ENCODE measurements at places on chromosomes 2 and 18.

GRCh38 chr18:22473366-22473765 lies 55.7 kb upstream of the CTAGE1 start:
- no peak for DNase-seq

DNA sequence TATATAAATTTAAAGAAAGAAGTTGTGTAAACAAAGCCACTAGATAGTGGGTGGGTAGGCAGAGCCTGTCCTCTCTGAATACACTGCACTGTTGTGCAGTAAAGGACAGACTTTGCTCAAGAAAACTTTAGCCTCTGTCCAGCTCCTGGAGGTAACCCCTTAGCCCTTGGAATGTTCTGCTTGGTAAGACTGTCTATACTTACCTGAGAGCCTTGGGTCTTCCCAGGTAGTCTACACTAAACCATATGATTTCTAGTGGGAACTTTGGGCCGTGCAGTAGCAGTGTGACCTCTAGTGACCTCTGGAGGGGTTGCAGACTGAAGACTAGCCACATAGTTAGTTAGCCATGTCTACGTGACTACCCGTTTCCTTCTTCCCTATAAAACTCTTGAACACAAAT lies 678.3 kb upstream of the NRXN1 start:
- no peak for DNase-seq

DNA sequence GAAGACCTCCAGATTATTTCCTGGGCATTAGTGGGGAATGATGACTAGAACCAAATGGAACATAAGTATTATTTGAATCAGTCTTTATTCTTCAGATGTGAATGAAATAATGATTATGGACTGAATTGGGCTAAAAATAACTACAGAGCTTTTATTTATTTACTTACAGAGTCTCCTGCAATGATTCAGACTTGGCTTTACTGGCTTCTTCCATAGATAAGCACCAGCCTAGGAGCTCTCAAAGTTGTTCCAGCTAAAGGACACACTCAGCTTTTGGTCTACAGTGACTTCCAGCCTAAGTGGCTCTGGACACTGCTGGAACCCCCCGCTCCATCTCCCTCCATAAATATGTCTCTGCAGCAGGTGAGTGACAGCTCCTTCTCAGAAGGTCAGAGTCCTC lies 24.3 kb upstream of the ARHGAP25 start:
- DNase-seq = no peak

DNA sequence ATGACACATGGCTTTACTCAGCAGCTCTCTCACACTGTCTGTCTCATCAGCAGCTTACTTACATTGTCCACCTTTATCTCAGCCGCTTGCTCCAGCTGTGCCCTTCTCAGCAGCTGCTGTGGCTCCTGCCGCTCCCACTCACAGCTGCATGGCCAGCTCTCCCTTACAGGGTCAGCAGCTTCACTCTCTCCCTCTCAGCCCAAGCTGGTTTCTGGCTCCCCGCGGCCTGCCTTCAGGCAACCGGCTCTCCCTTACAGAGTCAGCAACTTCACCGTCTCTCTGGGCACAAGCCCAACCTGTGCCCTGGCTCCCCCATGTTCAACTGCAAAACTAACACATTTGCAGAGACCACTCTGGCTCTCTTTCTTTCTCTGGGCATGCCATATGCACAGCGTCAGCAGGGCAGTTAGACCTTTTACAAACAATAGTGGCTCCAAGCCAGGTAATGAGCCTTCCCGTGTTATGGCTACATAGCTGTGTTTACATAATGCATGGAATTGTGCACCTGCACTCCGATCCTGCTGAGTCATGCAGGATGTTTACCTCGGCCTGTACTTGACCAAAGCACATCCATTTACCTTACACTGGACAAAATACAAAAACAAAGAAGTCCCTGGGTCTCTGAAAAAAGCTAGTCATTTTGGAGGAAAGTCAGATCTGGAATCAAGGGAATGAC lies 167.3 kb downstream of the DOK6 start:
- DNase-seq = no peak

GRCh38 chr2:17719562-17720371 lies 33.8 kb downstream of the SMC6 start:
- DNase-seq = no peak

GRCh38 chr2:211835695-211836094 lies 702.9 kb downstream of the ERBB4 start:
- DNase-seq = no peak

- DNase-seq = no peak
Measured at GRCh38 chr2:126838716-126838985, 60.0 kb upstream of the TEX51 start.

GRCh38 chr2:42229949-42230348 lies 60.8 kb downstream of the EML4 start:
- no peak for DNase-seq

DNA sequence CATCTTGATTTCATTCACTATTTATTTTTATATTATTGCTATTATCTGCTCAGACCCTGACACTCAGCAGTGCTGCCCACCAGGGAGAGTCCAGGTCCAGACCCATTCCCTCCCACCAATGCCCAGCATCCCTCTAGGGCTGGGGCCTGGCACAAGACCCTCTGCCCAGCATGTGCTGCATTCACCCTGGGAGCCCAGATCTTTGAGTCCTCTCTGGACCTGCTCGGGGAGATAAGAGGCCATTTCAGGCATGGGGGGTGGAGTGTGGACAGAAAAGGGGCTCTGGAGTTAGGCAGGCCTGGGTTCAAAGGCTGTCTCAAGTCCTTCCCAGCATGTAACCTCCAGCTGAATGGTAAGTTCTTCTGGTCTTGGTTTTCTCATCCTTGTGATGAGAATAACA lies 209.6 kb downstream of the CYP26B1 start:
- no peak for DNase-seq

DNA sequence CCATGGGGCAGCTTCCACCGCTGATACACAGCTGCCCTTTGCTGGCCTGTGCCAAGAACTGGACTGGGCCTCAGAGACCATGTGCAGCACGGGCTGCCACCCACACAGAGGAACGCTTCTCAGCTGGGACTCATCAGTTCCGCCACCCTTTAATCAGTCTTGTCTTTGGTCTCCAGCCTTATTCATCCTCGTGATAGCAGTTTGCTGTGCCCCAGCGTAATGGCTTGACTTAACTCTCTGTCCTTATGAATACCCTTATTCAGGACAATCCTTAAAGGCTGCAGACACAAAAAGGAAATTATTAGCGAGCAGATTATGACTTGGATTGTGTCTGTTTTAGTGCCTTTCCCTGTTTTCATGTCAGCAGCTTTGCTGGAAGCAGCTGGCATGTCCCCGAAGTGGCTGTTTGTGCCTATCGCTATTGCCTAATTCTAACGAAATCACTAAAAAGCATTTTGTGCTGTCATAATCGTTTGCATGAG lies 108.9 kb upstream of the DAPL1 start:
- DNase-seq = no peak

- no peak for DNase-seq
Measured at GRCh38 chr18:48219037-48219809, 190.0 kb downstream of the ZBTB7C start.

DNA sequence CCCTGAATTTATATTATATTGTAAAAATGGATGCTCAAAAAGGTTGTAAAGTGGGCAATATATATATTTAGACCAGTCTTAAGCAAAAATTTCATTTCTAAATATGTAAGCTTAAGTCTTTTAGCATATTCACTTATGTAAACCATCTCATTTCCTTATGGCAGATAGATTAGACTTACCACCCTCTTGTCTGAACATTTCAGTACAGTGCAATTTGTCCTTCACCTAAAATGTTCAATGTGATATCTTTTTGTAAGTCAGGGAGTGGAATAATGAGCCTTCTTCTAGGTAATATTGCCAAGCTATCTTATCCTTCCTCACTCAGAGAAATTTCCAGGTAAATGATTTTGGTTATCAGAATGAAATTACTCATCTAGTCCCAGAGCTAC lies 92.3 kb downstream of the KLF7 start:
- no peak for DNase-seq

DNA sequence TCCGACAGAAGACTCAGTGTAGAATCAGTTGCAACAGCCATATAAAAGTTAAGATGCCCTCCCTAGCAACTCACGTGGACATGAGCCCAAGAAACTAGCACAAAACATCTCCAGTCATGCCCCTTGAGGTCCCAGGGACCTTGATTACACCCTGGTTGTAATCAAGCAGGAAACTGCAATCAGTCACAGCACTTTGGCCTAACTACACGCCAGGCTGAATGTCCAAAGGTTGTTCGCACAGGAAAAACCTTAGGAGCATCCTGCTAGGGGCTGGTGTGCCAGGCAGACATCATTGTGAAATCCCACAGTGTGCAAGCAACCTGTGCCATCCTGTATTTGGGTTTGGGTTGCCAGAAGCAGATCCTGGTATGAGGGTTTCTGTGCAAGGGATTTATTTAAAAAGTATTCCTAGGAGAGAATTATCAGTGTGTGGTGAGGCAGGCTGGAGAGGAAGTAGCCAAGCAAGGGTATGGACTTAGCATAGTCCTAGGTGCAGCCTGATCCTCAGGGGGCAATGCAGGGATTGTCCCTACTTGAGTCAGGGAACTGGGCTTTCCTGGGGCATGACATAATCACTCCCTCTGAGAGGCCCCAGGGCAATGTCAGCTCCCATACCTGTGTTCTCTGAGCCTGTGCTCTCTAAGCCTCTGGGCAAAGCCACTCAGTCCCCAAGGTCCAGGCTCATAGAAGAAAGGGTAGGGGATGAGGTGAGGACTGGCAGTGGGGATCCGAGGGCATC lies 17.8 kb upstream of the SULT1C2 start:
- no peak for DNase-seq

- no peak for DNase-seq
Measured at GRCh38 chr18:55794288-55795052, 206.5 kb upstream of the TCF4 start.

- DNase-seq = no peak
Measured at GRCh38 chr2:240463274-240463865, 27.9 kb downstream of the GPC1 start.

GRCh38 chr2:48448274-48449061 lies 81.5 kb upstream of the STON1 start:
- DNase-seq = peak; percentile 28

DNA sequence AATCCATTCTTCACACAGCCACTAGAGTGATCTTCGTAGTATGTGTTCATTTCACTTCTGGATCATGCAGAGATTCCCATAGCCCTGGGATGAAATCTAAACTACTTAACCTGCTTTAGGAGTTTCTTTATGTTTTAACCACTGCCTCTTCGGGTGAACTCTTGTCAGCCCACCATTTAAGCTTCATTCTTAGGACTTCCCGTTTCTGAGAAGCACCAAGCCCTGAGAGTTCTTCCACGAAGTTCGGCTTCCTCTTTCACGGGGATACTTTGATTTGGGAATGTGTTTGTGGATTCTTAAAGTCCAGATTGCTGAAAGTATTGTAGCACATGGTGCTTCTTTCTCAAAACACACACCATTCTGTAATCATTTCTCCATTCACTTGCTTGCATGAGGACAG lies 205.0 kb downstream of the UBE2E3 start:
- DNase-seq = no peak

GRCh38 chr2:6139916-6140315 lies 447.7 kb downstream of the SOX11 start:
- DNase-seq = no peak

GRCh38 chr18:10230072-10230471 lies 224.4 kb upstream of the APCDD1 start:
- no peak for DNase-seq

DNA sequence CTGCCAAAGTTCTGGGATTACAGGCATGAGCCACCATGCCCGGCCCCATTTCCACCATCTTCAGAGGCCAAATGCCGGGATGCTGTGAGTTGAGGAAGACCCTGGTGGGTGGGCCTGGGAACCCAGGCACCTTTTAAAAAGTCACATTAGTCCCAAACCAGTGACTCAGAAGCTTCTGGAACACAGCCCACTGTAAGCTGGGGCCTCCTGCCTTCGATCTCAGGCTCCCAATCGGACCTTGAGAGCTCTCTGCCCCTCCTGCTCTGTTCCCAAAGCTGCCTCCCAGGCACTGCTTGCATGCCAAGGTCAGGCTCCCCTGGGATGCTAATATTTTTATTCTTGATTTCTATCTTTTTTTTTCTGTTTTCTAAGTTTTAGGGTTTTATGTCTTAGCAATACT lies 4.2 kb downstream of the ADCY3 start:
- no peak for DNase-seq

Measured in DMS 273 treated with DMSO at 0.1 percent for 48 hours (cell line).